ENCODE measurements at places on chromosomes 3 and 15.

DNA sequence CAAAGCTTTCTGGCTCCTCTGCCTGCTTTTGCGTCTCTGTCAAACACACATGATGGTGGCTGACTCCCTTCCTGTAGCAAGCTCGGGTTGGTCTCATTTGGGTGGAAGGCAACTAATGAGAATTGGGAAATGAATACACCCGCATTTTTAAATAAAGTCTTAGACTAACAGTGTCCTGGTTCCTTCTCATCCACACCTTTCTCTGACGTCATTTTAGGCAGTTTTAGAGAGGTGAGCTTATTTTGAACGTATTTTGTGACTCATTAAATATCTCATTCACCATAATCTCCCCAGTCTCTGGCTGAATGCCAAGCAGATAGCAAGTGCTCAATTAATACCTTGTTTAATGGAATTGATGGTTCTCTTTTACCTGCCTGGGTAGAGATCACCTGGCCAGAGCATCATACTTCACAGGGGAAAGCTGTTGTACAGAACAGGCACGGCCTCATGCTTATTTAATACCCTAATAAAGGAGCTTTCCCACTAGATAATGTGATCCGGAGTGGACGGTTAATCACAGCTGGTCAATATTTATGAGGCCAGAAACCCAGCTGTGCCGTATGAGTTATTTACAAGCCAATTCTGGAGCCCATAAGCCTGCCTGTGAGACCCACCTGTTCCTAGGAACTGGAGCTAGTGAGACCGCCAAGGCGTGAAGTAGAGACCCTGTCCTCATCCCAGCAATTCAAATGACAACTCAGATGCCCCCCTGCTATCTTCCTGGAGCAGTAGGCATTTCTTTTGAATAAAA is 149.7 kb upstream of the PROK2 start:
- DNase-seq = no peak

GRCh38 chr3:100045696-100046095 is 68.6 kb downstream of the FILIP1L start:
- no peak for DNase-seq

- no peak for DNase-seq
These were observed 50.0 kb upstream of the NMD3 start for GRCh38 chr3:161171113-161171512.

- DNase-seq = no peak
These were observed 60.2 kb downstream of the ABTB1 start for GRCh38 chr3:127732879-127733350.

GRCh38 chr3:126348308-126348920 is 8.8 kb downstream of the KLF15 start:
- no peak for DNase-seq

GRCh38 chr15:58987036-58987435 is 427 bp upstream of the RNF111 start:
- DNase-seq = no peak

- DNase-seq = no peak
These were observed 33.8 kb downstream of the ZIC4 start for GRCh38 chr3:147372525-147373027.
